Endothelial cell (in vitro differentiated cells): ENCODE measurements at places on chromosomes 3 and 15. TPM values are rescaled to one million over a fixed set of nuclear protein-coding genes. Genes with fewer than 3 reads are reported as not detected.

DNA sequence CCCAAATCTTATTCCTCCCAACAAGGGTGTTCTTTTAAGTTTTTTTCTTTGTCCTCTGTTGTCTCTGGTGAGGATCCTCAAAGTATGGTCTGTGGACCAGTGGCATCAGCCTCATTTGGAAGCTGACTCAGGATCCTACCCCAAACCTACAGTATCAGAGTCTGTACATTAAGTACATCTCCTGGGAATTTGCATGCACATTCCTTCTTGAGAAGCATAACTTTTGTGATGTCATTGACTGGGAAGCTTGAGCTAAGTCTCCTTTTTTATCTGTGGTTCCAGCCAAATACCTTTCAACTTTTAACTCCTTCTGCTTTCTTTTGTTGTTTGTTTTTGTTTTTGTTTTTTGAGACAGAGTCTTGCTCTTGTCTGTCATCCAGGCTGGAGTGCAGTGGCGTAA, 40.5 kb downstream of the ARMC8 start:
- H3K4me3 ChIP-seq, result no peak overlapping the region
- DNase-seq, result no peak
- no peak overlapping the region for H3K27ac ChIP-seq
- peaks cover 13% of the 10 kb centered on the region for H3K36me3 ChIP-seq
- no peaks in the 10 kb centered on the region for H3K4me1 ChIP-seq
- peaks cover 1% of the 10 kb centered on the region for H3K27me3 ChIP-seq

DNA sequence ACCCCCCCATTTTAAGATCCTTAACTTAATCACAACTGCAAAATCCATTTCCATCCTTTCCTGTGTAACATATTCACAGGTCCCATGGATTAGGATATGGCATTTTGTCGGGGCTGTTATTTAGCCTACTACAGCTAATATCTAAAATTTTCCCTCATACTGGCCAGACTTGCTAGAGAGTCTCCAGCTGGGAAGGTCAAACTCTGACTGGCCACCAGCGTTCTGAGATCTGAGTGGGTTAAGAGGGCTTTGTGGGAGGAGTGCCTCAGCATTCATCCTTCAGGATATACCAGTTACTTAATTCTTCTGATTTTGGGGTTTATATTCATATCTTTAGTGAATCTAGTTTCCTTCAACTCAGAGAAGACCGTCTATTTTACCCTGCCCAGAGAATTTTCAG, 17.7 kb downstream of the TM4SF18 start:
- no peak overlapping the region for H3K27ac ChIP-seq
- no peaks in the 10 kb centered on the region for H3K27me3 ChIP-seq
- no peaks in the 10 kb centered on the region for H3K4me1 ChIP-seq
- H3K4me3 ChIP-seq, result no peak overlapping the region

DNA sequence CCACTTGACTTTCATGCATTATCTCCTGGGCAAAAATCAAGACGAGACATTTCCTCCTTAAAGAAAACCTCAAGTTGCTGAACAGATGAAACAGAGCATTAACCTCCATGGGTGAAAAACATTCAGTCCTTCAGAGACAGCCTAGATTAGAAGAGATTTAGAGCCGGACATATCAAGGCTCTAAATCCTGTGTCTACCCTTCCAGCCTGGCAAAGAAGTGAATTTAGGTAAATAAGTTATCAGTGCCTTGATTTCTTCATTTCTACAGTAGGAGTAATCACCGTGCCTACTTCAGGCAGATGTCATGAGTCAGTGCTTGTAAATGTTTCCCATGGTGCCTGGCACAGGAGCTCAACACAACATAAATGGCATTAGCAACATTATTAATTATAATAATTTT, 159.3 kb upstream of the PRICKLE2 start:
- no peaks in the 10 kb centered on the region for H3K36me3 ChIP-seq
- H3K27ac ChIP-seq, result no peak overlapping the region
- no peaks in the 10 kb centered on the region for H3K27me3 ChIP-seq

DNA sequence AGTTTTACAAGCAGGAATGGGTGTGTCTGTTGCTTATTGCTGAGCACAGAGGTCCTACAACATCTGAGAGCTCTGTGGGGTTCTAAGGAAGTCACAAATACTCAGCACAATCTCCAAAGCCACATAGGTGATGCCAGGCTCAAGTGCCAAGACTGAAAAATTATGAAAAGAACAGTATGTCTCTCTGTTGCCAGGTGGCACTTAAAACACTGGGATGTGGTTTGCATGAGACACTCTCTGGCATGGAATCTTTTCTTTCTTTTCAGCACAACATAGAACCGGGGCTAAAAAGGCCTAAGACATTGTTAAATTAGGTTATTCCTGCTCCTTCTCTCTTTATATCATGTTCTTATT, 127.3 kb upstream of the PRICKLE2 start:
- H3K4me1 ChIP-seq, result peaks cover 54% of the 10 kb centered on the region
- no peaks in the 10 kb centered on the region for H3K36me3 ChIP-seq
- no peak overlapping the region for H3K27ac ChIP-seq
- H3K4me3 ChIP-seq, result no peak overlapping the region

GRCh38 chr3:116449546-116450350, 4.5 kb upstream of the LSAMP start:
- no peak for DNase-seq
- peaks cover 6% of the 10 kb centered on the region for H3K27me3 ChIP-seq
- no peaks in the 10 kb centered on the region for H3K4me1 ChIP-seq
- no peak overlapping the region for H3K4me3 ChIP-seq
- H3K27ac ChIP-seq, result no peak overlapping the region

DNA sequence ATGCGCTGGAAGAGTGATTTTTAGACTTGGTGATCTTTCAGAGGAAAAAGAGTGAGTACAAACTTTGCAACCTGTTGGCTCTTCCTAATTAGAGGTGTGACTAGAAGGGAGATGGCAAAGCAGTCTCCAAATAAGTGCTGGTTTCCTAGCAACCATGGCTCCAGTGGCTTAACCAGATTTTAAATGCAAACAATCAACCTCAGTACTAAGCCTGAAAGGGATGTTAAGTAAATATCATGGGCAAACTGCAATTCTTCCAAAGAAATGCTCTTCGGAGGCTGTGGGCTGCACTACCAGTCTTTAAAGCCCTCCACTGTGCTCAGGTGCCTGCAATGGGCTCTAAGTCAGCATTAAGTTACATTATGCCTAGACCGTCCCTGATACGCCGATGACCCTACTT, 678.1 kb upstream of the CCDC54 start:
- H3K4me1 ChIP-seq, result no peaks in the 10 kb centered on the region
- no peak overlapping the region for H3K4me3 ChIP-seq
- no peak for DNase-seq
- no peak overlapping the region for H3K27ac ChIP-seq

DNA sequence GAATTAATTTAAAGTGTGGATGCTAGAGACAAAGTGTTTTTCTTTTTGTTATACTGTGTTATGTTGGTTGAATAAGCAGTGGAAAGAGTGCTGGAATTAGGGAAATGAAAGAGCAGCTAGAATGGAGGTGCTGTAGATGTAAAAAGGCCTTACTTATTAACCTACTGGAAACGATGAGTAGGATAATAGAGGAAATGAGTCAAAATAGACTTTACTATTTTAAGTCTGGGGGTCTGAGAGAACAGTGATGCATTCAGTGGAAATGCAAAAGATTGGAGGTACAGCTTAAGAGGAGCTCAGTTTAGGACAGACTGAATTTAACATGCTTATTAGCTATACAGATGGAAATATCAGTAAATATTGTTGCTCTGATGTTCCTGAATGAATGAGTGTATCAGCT, 674.0 kb downstream of the OTOL1 start:
- no peaks in the 10 kb centered on the region for H3K27me3 ChIP-seq
- H3K27ac ChIP-seq, result no peak overlapping the region
- no peaks in the 10 kb centered on the region for H3K36me3 ChIP-seq
- no peak for DNase-seq

- peaks cover 15% of the 10 kb centered on the region for H3K4me1 ChIP-seq
- no peak overlapping the region for H3K4me3 ChIP-seq
- H3K36me3 ChIP-seq, result peaks cover 21% of the 10 kb centered on the region
- DNase-seq, result no peak
- peaks cover 9% of the 10 kb centered on the region for H3K27me3 ChIP-seq
Measured at GRCh38 chr3:170865209-170866094, 4.5 kb downstream of the RPL22L1 start.

DNA sequence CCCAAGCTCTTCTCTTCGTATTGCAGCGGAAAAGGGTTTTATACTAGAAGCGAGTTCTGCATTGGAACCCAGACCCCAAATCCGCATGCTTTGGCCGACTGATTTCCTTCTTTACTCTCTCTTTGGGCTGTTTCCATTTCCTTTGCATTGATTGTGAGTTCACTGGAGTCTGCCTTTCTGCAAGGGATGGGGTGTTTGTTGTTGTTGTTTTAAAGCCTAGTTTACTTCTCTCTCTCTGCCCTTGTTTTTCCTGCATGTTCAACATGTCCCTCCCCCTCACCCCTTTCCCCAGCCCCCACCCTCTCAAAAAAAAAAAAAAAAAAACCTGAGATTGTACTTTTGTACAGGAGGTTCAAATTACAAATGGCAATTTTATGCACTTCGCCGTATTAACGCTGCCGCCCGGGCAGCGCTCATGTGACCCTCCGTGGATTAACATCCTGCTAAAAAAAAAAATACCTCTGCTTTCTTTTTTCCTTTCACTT, 2.2 kb downstream of the NR2F2 start:
- peaks cover 41% of the 10 kb centered on the region for H3K4me1 ChIP-seq
- peak overlapping the region; percentile 87 for H3K27ac ChIP-seq
- DNase-seq, result no peak
- H3K27me3 ChIP-seq, result peaks cover 33% of the 10 kb centered on the region
- H3K36me3 ChIP-seq, result peaks cover 31% of the 10 kb centered on the region
- peak overlapping the region; percentile 98 for H3K4me3 ChIP-seq

RASL12 gene
- 0.69 TPM for total RNA-seq

PDZRN3 gene
- 1.3 TPM for total RNA-seq

LRRC49 gene
- 4.2 TPM for total RNA-seq
